Skeletal muscle cell (primary cell): ENCODE measurements at places on chromosomes 7 and 10.

DNA sequence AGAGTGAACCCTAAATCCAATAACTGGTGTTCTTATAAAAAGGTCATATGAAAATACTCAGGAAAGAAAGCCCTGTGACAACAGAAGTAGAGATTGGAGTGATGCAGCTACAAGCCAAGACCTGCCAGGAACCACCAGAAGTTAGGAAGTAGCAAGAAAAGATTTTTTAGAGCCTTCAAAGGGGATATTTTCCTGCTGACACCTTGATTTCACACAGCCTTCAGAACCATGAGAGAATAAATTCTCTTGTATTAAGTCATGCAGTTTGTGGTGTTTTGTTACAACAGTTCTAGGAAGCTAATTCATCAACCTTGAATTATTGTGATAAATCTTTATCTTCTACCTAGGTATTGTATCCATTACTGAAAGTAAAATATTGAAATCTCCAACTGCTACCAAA lies 81.0 kb downstream of the HYCC1 start:
- no peak for DNase-seq

DNA sequence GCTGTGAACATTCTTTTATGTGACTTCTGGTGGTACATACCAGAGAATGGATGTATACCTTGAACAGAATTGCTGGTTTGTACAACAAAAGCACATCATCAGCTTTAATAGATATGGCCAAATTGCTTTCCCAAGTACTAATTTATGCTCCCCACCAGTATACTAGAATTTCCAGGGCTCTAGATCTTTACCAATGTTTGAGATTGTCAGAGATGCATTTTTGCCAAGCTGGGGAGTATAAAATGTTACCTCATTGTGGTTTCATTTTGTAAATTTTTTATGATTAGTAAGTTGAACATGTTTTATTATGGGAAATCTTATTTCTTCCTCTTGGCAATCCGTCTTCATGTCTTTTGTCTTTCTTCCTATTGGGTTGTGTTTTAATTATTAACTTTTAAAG lies 179.9 kb upstream of the TMEM106B start:
- DNase-seq: no peak

DNA sequence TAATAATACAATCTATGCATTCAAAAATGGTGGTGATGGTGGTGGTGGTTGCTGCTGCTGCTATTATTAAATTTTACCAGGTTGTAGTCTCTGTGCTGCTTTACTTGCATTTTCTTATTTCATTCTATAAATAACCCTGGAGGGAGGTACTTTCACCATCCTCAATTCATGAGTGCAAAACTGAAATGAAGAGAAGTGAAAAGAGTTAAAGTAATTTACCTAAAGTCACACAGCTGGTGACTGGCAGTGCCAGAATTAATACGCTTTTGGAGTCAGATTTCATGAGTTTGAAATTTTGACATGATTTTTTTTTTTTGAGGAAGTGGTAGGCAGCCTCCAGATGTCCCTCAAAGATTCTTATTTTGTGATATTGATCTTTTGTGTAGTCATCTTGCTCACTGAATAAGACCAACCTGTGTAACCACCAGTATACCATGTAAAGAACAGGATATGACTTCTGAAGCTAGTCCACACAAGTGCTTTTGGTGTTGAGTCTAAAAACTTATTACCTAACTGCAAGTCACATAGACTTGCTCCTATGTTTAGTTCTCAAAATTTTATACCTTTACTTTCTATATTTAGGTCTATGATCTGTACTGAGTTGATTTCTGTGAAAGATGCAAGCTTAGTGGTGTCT lies 218.8 kb downstream of the ZWINT start:
- no peak for DNase-seq

GRCh38 chr7:918441-919113 lies 35.9 kb downstream of the ADAP1 start:
- no peak for DNase-seq

DNA sequence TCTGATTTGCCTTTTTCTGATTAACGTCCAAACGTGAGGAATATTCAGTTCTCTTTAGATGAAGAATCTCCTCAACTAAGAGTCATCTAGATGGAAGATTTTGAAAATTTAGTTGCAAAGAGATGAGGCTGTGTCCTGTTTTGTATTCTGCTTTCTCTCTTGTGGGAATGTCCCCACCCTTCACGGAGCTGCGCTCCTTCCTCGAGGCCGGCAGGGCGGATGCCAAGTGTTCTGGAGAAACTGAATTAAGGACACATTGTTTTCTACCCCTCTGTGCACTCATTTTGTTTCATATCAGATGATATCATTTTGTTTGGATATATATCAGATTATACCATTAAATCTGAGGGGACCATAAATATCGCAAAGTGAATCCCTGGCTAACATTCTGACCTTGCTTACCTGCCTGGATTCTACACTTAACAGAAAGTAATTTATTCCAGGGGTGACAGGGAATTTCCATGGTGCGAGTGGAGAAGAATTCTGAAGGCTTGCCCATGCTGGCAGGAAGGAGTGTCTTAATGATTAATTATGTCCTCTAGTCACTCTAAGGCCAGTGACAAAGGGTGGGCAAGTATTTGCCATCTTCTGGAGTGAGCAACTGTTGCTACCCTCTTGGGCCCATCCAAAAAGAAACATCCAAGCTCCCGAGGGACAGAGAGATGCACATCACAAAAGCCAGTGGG lies 47.9 kb upstream of the IGFBP3 start:
- no peak for DNase-seq

GRCh38 chr10:98396096-98397063 lies 18.6 kb downstream of the PYROXD2 start:
- no peak for DNase-seq

DNA sequence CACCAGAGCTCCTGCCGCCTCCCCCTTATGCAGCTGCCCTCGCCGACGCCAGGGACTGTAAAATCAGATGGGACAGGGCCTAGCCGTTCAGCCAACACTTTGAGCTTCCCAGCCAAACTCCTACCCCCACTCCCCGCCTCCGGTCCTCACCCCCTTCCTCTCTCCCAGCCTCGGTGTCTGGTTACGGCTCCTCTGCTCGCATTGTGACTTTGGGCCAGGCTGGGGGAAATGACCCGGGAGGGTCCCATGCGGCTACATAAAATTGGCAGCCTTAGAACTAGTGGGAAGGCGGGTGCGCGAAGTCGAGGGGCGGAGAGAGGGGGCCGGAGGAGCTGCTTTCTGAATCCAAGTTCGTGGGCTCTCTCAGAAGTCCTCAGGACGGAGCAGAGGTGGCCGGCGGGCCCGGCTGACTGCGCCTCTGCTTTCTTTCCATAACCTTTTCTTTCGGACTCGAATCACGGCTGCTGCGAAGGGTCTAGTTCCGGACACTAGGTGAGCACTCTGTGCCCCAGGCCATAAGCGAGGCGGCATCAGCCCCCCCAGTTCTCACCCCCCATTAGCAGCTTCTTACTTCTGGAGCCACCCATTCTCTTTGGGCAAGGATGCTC lies at the start of gene KAZALD1:
KAZALD1 (plus strand) TSS at position 366 of the 608 bp plus-strand sequence. CDS start 604 bp downstream, outside the sequence.
- DNase-seq: peak; percentile 43

- no peak for DNase-seq
Observed at GRCh38 chr10:13788320-13788600, 201.5 kb downstream of the PRPF18 start.

DNA sequence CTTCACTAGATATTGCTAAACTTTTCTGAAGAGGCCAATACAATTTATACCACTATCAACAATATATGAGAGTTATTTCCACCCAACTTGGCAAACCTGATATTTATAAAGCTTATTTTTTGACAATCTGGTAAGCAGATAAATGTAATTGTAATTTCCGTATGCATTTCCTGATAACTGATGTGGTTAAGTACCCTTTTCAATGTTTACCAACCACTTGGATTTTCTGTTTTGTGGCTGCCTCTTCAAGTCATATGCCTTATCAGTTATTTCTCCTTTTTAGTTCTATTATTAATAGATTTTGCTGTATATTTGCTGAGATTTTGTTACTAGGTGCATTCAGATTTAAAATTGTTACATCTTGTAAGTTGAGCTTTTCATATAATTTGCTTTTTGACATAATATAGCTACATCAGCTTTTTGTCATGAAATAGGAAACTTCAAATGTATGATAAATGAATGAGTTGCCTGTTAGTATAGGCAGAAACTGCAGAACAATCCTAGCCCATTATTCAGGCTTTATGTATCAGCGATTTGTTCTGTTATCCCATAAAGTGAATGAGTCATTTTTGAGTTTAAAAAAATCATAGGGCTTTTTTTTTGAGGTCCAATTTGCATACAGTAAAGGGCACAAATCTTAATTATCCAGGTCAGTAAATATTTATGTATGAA lies 11.5 kb downstream of the SGPL1 start:
- DNase-seq: no peak

DNA sequence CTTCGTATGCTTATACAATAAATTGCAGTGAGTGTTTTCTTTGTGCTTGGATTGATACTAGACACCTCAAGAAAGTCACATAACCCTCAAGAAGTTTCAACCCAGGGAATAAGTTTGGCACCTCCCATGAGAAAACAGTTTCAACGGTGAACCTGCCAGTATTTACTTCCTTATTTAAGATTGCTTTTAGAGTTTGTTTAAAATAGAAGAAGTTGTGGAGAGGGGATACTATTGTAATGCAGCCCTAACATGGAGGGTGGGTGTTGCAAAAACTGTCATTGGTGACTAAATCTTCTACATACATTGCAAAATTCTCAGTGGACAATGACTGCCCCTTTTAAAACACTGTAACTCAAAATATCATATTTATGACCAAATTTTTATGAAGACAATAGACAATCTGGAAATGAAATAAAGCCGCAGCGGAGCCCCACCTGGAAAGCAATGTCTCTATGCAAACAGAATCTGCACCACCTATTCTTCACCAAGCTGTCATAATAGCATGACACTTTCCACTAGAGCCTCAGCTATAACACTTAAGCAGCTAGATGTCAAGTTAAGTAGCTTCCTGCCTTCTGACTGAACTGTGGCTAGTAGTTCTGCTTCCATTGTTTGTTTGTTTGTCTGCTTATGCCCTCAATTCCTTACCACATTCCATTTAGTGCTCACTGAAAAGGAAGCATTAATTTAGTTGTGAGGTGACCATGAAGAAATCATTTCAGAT lies 98.2 kb downstream of the MDFIC start:
- no peak for DNase-seq

GRCh38 chr7:54349229-54349628 lies 192.9 kb upstream of the VSTM2A start:
- peak; percentile 92 for DNase-seq

- DNase-seq: no peak
Observed at GRCh38 chr7:121515630-121516401, 119.7 kb upstream of the FAM3C start.

GRCh38 chr10:34866848-34867247 lies 51.8 kb upstream of the PARD3 start:
- DNase-seq: no peak

- DNase-seq: no peak
Observed at GRCh38 chr10:117464176-117464575, 78.4 kb upstream of the EMX2 start.

DNA sequence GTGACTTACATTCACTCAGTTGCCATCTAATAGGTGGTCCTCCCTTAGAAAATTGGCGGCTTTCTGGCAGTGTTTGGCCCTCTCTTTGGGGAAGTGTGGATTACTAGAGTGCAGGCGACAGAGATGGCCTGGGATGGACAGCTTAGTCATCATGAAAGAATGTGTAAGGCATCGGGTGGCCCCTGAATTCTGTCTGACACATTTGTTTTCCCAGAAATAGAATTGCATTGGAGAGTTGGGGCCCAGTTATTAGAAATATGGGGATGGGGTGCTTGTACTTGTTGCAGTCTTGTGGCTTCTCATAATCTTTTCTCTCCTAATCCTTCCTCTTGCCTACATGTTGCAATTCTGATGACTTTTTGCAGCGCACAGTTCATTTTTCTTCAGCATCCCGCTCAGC lies 13.8 kb downstream of the TCF7L2 start:
- DNase-seq: no peak

DNA sequence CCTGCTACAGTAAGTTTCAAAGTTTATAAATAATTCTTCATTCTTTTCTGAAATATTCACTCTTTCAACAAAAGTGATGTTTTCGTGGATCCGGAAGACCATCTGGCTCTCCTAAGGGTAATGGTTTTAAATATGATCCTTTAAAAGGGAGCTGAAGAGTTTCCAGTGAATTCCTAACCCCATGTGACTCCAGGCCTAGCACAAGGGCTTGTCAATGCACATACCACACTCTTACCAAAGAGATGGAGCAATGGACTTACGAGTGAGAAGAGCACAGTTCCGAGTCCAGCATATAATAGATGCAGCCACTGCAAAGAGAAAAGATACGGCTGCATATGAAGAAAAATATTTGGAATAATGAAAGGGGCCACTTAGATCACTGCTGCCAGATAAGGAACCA lies 32.1 kb upstream of the GATAD1 start:
- DNase-seq: no peak

GRCh38 chr10:31102421-31102820 lies 70.8 kb upstream of the ZNF438 start:
- no peak for DNase-seq

DNA sequence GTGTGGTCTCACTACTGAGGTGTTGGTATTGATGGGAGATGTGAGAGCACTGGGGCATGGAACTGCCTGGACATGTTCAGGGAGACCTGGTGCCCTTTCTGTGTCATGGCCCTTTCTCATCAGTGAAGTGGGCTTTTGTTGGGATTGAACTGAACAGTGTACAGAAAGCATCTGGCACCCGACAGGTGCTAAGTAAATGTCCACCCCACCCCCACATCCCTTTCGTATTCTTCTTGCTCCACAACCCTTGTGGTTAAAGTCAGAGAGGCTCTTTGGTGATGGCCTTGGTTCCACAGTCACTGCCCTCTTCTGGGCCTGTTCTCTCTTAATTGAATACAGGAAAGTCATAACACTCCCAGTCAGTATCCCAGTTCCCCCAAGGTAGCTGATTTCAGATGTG lies 5.4 kb downstream of the NOM1 start:
- no peak for DNase-seq

DNA sequence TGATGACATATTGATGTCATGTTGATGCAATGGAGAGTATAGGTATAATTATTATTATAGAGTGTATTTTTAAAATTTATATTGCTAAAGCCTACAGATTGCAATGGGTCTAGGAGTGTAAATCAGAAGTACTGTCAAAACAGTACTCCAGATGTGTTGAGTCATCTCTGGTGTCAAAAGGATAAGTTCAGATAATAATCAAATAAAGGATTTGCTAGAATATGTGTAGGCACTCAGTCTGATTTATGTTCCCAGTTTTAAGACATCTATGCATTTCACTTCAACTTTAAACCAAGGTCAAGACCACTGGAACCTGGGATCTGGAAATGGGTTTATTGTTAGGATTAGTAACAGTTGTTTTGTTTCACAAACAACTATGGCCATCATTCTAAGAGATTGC lies 342.3 kb upstream of the BMPER start:
- no peak for DNase-seq

- DNase-seq: no peak
Observed at GRCh38 chr7:150801946-150802771, 1.6 kb downstream of the TMEM176A start.

DNA sequence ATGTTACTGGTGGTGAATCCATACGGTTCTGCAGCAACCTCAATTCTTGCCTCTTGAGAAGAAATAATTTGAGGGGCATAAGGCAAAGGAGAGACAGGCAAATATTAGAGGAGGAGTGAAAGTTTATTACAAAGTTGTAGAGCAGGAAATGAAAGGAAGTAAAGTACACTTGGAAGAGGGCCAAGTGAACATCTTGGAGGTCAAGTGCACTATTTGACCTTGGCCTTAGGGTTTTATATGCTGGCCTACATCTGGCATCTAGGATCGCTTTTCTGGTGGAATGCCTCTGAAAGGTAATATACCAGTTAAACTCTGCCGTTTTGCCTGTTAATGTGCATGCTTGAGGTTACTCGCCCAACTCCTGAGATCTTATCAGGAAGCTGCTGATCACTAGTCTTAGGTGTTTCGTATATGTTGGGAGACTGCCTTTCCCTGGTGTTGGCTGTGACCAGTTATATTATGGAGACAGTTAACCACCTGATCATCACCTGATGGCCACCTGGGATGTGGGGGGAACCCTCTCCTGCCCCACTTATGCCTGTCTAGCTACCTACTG lies 66.1 kb upstream of the CYP2C18 start:
- no peak for DNase-seq
